Uterus (tissue), 4 donors: ENCODE measurements at places on chromosomes 3 and 15. TPM values are rescaled to one million over a fixed set of nuclear protein-coding genes. Genes with fewer than 3 reads are reported as not detected.

DNA sequence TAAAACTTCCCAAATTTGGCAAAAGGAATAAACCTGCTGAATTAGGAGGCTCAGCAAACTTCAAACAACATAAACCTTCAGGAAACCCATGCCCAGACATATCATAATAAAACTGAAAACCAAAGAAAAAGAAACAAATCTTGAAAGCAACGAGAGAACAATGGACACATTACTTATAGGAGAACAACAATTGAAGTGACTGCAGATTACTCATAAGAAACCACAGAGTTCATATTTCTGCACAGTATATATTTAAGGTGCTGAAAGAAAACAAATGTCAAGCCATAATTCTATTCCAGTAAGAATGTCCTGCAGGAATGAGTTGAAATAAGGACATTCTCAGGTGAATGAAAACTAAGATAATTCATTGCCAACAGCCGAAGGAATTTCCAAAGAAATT is 80.8 kb upstream of the PROK2 start:
- H3K36me3 ChIP-seq = no peaks in the 10 kb centered on the region
- no peaks in the 10 kb centered on the region for H3K27me3 ChIP-seq
- no peak overlapping the region for H3K27ac ChIP-seq
- H3K4me1 ChIP-seq = no peaks in the 10 kb centered on the region
- DNase-seq = no peak
- no peak overlapping the region for H3K4me3 ChIP-seq

The MON1A gene
- total RNA-seq = 2.9 TPM

The USP3 gene
- total RNA-seq = 67.9 TPM

The TMEM158 gene
- total RNA-seq = 85.3 TPM

DNA sequence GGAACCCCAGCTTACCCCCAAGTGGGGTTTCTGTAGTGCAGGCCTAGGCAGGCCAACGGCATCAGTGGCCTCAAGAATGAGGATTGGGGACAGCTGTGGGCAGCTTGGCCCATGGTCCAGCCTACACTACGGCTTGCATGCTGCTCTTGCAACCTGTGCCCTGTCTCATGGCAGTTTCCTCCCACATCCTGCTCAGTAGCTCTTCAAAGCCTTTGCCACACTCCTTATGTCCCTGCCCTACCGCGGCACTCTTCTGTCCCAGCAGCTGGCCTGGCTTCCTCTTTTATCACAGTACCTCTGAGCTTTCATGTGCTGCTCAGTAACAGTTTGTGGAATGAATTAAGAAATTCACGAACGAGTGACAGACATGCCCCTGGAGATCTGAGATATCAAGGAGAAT is 431.0 kb downstream of the EPHB1 start:
- no peak overlapping the region for H3K27ac ChIP-seq
- no peaks in the 10 kb centered on the region for H3K4me1 ChIP-seq
- no peak for DNase-seq
- H3K36me3 ChIP-seq = no peaks in the 10 kb centered on the region
- no peaks in the 10 kb centered on the region for H3K27me3 ChIP-seq

DNA sequence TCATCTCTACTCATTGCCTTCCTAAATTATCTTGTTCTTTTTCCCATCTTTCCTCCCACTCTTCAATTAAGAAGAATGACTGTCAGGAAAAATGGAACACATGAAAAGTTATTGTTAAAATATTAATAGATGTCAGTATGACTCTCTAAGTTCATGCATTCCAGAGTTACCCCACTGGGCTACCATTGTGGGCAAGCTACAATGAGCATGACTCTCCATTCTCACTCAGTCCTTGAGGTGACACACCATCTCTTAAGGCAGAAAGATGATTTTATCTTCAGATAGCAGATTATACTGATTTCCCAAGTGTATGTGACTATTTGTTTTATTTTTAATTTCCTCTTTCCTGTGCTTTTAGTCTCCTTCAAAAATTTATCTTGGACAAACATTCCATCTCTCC is 144.3 kb downstream of the ALCAM start:
- H3K27me3 ChIP-seq = no peaks in the 10 kb centered on the region
- H3K27ac ChIP-seq = no peak overlapping the region

DNA sequence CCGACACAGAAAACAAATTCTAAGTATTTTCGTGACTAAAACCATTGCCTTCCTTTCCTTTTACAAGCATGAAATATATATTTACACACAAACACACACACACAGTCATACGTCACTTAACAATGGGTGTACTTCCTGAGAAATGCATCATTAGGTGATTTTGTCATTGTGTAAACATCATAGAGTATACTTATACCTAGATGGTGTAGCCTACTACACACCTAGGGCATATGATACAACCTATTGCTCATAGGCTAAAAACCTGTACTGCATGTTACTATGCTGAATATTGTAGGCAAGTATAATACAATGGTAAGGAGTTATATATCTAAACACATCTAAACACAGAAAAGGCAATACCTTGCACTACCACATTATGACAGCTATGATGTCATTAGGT is 28.6 kb downstream of the COL6A5 start:
- H3K27ac ChIP-seq = no peak overlapping the region
- no peak overlapping the region for H3K4me3 ChIP-seq
- DNase-seq = no peak

The CAV3 gene
- total RNA-seq = not detected

The KIF23 gene
- 5.6 TPM for total RNA-seq

DNA sequence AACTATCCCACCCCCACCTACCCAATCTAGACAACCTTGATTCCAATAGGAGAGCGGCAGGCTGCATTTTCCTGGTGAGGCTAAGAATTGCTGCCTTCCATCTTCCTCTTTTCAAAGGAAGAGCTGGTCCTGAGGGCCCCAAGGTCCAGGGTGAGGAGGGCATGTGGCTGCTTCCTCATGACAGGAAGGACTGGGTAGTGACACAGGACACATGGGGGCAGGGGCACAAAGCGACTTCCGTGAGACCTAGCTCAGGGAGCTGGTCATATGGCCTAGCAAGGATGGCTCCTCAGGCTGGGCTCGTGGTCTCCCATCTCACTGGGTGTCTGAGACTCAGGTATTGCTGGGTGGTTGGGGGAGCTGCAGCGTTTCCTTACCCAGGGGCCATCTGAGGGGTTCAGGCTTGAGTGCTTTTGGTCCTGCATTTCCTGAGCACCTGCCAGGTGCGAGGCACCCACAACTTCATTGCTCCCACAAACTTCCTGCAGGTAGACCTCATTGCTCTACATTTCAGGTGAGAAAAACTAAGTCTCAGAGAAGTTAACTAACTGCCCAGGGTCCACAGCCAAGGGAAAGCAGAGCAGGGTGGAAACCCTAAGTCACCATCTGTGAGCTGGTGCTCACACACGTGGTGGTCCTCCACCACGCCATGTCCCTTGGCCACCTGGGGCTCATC is 160.0 kb upstream of the TLE3 start:
- no peak overlapping the region for H3K27ac ChIP-seq
- no peaks in the 10 kb centered on the region for H3K36me3 ChIP-seq
- DNase-seq = no peak

GRCh38 chr15:41437448-41437847 is 20.6 kb downstream of the RTF1 start:
- no peaks in the 10 kb centered on the region for H3K4me1 ChIP-seq
- H3K4me3 ChIP-seq = no peak overlapping the region
- H3K27ac ChIP-seq = no peak overlapping the region
- no peaks in the 10 kb centered on the region for H3K27me3 ChIP-seq

GRCh38 chr3:4008205-4008604 is 209.0 kb downstream of the LRRN1 start:
- DNase-seq = no peak
- H3K27me3 ChIP-seq = no peaks in the 10 kb centered on the region
- no peaks in the 10 kb centered on the region for H3K4me1 ChIP-seq

GRCh38 chr15:36841193-36841592 is 259.2 kb downstream of the MEIS2 start:
- H3K4me1 ChIP-seq = no peaks in the 10 kb centered on the region
- H3K27ac ChIP-seq = no peak overlapping the region
- H3K36me3 ChIP-seq = no peaks in the 10 kb centered on the region
- no peak overlapping the region for H3K4me3 ChIP-seq

DNA sequence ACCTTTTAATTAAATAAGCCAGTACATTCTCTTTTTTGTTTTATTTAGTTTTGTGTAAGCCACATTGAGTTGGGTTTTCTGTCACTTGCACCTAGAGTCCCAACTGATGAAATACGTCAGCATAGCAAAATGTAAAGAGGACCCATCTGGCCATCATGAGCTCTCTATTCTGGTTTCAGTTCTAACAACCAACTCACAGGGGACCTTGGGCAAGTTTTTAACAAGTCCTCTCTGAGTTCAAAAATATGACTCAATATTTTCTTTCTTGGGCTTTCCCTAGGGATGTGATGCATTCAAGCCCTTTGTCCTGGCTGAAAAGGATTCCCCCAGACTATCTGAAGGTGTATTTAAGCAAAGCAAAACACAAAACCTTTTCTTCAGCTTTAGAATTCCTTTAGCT is 32.9 kb downstream of the PLCH1 start:
- no peaks in the 10 kb centered on the region for H3K36me3 ChIP-seq
- DNase-seq = no peak
- no peaks in the 10 kb centered on the region for H3K27me3 ChIP-seq
- no peak overlapping the region for H3K27ac ChIP-seq
- no peak overlapping the region for H3K4me3 ChIP-seq

DNA sequence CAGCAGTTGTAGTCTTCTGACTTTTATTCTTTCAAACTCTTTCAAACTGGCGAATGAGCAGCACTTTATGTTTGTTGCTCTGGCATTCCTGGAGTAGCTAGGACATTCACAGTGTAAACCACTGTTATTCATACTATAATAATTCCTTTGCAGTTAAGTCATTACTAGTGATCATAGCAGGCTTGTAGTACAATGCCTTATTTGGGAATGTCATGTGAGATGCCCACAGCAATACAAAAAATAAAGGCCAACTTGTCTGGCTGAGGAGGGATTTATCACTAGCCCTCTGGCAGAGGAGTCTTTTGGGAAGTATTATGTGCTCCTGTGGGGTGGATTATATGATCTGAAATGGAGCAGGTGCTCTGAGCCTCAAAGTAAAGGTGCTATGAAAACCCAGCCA is 197.2 kb downstream of the VGLL3 start:
- H3K27ac ChIP-seq = peak overlapping the region; percentile 98
- no peak for DNase-seq
- no peaks in the 10 kb centered on the region for H3K27me3 ChIP-seq
- no peak overlapping the region for H3K4me3 ChIP-seq
- no peaks in the 10 kb centered on the region for H3K4me1 ChIP-seq

DNA sequence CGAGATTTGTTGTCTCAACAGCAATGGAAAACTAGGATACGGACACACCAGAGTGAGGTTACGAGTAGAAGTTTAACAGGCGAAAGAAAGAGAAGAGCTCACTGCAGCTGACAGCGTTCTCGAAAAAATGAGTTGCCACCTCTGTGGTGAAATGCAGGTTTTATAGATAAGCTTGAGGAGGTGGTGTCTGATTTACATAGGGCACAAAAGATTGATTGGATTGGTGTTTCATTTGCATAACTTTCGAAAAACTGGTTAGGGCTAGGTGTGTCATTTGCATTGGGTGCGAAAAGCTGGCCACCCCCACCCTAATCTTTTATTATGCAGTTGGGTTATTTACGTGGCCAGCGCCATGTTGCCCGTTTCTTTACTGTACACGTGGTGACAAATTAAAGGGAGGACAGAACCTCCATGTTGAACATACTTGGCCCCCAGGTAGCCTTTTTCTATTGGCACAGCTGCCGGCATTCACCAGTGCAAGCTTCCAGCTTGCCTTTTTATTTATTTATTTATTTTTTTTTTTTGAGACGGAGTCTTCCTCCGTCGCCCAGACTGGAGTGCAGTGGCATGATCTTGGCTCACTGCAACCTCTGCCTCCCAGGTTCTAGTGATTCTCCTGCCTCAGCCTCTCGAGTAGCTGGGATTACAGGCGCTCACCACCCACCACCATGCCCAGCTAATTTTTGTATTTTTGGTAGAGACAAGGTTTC is 8.3 kb downstream of the IFT122 start:
- no peak overlapping the region for H3K27ac ChIP-seq
- no peaks in the 10 kb centered on the region for H3K36me3 ChIP-seq
- no peak for DNase-seq

- H3K27ac ChIP-seq = no peak overlapping the region
- H3K4me3 ChIP-seq = peak overlapping the region; percentile 44
- H3K36me3 ChIP-seq = no peaks in the 10 kb centered on the region
Observed at GRCh38 chr3:197508924-197509775, 46.6 kb downstream of the BDH1 start.

GRCh38 chr15:95603802-95604201 is 726.7 kb upstream of the NR2F2 start:
- DNase-seq = no peak
- peak overlapping the region; percentile 27 for H3K27ac ChIP-seq
- no peak overlapping the region for H3K4me3 ChIP-seq
- no peaks in the 10 kb centered on the region for H3K4me1 ChIP-seq

The MAP4 gene
- total RNA-seq = 91.7 TPM

GRCh38 chr3:182978387-182978786 is 2.0 kb downstream of the DCUN1D1 start:
- no peak for DNase-seq
- H3K27ac ChIP-seq = no peak overlapping the region
- H3K4me3 ChIP-seq = no peak overlapping the region
- H3K36me3 ChIP-seq = no peaks in the 10 kb centered on the region

DNA sequence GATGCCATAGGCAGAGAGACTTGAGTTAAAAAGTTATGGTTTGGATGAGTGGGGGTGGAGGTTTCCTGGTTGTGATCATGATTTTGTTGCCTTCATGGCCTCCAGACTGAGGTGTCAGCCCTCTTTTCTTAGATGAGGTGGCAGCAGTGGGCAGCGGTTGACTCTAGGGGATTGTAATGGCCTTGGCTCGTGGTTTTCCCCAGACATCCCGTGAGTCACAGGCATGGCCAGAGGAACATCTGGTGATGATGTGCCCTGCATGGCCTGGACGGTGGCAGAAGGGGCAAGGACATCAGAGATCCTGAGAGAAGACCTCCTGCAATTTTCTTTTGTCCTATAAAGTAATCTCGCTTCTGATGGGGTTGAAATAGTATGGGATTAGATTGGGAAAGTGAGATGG is 12.4 kb downstream of the RETNLB start:
- H3K4me3 ChIP-seq = no peak overlapping the region
- no peaks in the 10 kb centered on the region for H3K27me3 ChIP-seq
- DNase-seq = no peak
- no peak overlapping the region for H3K27ac ChIP-seq

DNA sequence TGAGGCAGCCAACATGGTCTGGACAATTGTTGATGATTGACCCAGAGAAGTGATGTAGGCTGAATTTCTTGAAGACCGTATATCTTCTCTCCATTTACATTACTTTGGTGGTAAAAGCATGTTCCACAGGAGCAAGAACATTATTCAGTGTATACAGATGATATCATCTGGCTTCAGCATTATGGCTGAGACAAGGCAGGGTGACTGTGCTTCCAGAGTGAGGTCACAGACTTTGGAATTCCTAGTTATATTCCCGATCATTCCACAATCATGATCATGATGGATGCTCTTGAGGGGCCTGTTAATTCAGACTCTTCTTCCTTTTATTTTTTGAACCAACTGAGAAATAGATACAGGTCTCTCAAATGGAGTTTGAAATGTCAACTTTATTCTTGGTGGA is 19.0 kb downstream of the PLS1 start:
- no peaks in the 10 kb centered on the region for H3K36me3 ChIP-seq
- no peaks in the 10 kb centered on the region for H3K4me1 ChIP-seq
- DNase-seq = no peak
- H3K27me3 ChIP-seq = no peaks in the 10 kb centered on the region

- no peaks in the 10 kb centered on the region for H3K27me3 ChIP-seq
- H3K36me3 ChIP-seq = no peaks in the 10 kb centered on the region
- no peak for DNase-seq
- no peaks in the 10 kb centered on the region for H3K4me1 ChIP-seq
- H3K27ac ChIP-seq = no peak overlapping the region
Observed at GRCh38 chr3:34957677-34958076, 681.6 kb upstream of the ARPP21 start.

- DNase-seq = no peak
- no peak overlapping the region for H3K4me3 ChIP-seq
- H3K36me3 ChIP-seq = no peaks in the 10 kb centered on the region
Observed at GRCh38 chr3:74119221-74119620, 494.5 kb upstream of the PDZRN3 start.
